IMR-90 (cell line): ENCODE measurements at places on chromosomes 11 and 22. TPM values are rescaled to one million over a fixed set of nuclear protein-coding genes. Genes with fewer than 3 reads are reported as not detected.

DNA sequence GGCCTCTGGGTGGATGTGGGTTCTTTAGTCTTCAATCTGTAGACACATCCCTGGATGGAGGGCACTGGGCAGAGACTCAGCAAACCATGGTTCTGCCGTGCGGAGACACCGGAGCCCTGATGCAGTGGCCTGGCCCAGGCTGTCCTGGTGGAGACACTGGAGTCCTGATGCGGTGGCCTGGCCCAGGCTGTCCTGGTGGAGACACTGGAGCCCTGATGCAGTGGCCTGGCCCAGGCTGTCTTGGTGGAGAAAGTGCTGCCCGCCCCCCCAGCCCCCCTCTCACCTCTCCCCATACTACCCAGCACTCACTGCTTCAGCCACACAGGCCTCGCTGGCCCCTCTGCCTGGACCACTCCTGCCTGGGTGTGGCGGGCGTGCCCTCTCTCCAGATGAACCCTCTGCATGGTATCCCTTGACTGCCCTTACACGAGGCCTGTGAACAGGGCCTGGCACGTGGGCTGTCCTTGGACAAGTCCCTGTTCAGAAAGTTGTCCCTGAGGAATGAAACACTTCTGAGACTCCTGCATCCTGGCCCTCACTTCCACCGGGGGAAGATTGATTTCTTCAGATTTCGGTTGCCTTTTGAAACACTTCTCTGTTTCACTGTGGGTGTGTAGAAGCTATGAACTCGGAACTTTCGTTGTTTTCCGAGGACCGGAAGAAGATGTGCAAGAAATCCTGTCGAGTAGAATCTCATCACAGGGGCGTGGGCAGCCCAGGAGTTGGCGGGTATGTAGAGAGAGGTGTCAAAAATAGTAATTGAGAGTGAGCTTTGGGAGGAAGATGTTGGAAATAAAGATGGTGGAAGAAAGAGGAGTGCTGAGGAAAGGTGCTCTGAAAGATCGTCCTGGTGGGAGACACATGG lies 26.2 kb downstream of the IGHMBP2 start:
- DNase-seq = no peak

The CEP57 gene
- 30.5 and 38.0 TPM in 2 replicates for total RNA-seq

The VEGFB gene
- total RNA-seq = 3.0 and 3.9 TPM in 2 replicates

The TRIM51 gene
- not detected in 2 replicates for total RNA-seq

- peak; percentile 90 for DNase-seq
Measured at GRCh38 chr22:21755851-21756284, 20.3 kb upstream of the YPEL1 start.

DNA sequence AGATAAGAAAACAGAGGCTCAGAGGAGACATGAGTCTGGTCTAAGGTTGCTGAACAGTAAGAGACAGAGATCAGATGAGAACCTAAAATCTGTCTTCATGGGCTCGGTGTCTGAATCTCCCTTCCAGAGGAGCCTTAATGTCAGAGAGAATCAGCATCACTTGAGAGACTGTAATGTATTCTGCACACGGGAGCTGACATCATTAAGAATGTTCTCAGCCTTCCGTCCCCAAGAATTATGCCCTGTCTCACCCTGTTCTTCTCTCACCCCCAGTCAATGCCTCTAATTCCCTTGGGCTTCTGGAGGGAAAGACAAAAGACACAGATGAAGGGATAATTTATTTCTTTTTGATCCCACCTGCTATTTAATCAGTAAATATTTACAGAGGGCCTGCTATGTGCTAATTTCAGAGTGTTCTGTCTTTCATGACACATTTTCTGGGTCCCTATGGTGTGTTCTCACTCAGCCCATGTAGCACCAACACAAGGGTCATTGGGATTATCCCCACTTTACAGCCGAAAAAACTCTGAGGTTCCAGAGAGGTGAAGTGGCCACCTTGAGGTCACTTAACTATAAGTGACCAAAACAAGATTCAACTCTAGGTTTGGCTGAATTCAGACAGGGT lies 61.8 kb downstream of the CD82 start:
- DNase-seq = no peak

DNA sequence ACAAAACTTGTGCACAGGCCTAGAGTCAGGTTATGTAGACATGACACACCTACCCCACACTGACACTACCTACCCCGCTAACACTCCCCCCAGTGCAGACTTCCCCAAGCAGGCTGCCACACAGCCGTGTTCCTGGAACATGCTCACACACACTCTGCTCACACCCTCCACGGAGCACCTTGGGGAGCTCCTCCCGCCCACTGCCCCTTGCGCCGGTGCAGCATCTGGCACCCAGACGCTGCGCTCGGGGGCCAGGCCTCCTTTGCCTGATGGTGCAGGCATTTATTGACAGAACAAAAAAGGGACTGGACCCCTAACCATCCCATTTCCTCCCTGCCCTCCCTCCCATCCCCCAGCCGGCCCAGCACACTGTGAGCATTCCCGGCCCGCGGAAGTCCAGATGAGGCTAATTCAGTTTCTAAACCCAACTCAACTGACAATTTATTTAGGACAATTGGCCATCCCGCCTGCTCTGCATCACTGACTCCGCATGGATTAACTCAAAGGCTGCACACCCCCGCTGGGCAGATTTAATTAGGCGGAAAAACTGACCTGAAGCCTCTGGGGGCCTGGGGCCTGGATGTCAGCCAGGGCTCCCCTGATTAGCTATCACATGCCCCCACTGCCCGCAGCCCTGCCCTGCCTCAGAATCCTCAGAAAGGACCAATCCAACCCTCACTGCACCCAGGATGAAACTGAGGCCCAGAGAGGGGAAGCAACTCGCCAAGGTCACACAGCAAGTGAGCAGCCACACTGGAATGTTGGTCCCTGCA lies 30.1 kb downstream of the KCNC1 start:
- DNase-seq = no peak
